ENCODE measurements at places on chromosomes 1 and 21. TPM values are rescaled to one million over a fixed set of nuclear protein-coding genes. Genes with fewer than 3 reads are reported as not detected.
A peak's percentile ranks its signal among the peaks of the same experiment; 100 is the strongest.

The TMEM52 gene
- total RNA-seq: 74.7 TPM

DNA sequence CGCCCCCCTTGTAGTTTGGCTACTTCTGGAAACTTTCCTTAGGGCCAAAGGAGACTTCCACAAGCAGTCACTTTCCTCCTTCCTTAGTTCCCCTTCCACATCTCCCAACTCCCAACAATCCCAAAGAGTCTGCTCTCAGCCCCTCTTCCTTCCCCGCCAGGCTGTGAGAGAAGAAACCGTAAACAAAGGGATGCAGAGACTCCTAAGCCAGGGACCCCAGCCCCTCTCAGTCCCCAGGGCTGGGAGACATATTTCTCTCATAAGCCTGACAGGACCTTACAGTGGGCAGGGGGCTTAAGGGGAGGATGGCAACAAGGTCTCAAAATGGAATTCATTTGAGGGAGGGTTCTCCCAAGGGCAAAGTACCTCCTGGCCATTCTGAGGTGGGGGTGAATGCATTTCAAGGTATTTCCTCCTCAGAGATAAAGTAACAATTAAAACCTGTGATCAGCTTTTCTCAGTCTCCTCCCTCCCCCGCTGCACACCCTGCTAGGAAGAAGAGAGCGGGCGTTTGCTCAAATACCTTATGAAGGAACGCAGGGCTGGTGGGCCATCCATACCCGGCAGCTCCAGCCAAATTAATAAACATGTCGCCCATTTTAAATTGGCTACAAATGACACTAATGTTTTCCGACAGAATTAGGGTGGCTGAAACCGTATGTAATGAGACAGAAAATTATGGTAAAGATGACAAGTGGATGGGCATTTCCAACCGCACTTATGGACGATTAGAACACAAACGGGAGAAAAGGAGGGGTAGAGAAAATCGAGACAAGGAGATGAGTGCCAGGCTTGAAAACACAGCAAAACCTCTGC lies 4.0 kb downstream of the BARHL2 start:
- no peak overlapping the region for H3K27ac ChIP-seq
- H3K36me3 ChIP-seq: no peaks in the 10 kb centered on the region
- no peak for DNase-seq
- H3K4me3 ChIP-seq: no peak overlapping the region
- no peaks in the 10 kb centered on the region for H3K4me1 ChIP-seq

- no peaks in the 10 kb centered on the region for H3K4me1 ChIP-seq
- H3K4me3 ChIP-seq: no peak overlapping the region
- no peaks in the 10 kb centered on the region for H3K36me3 ChIP-seq
- H3K27me3 ChIP-seq: no peaks in the 10 kb centered on the region
- DNase-seq: peak; percentile 67
These were observed 6.7 kb downstream of the UROD start for GRCh38 chr1:45018599-45019230.

GRCh38 chr1:116226017-116226416 lies 114.8 kb downstream of the MAB21L3 start:
- no peaks in the 10 kb centered on the region for H3K36me3 ChIP-seq
- H3K27me3 ChIP-seq: no peaks in the 10 kb centered on the region
- no peak overlapping the region for H3K4me3 ChIP-seq

The OR6N1 gene
- total RNA-seq: not detected

DNA sequence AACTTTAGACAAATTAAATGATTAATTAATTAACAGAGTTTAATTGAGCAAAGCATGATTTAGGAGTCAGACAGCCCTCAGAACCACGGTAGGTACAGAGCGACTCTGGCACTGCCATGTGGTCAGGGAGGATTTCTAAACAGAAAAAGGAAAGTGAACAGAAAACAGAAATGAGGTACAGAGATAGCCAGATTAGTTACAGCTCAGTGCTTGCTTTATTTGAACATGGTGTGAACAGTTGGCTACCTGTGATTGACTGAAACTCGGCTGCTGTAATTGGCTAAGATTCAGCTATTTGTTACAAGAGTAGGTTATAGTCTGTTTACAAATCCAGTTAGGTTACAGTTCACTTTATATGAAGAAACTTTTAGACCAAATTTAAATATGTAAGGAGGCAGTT lies 163.0 kb upstream of the TNR start:
- H3K27me3 ChIP-seq: no peaks in the 10 kb centered on the region
- H3K4me1 ChIP-seq: no peaks in the 10 kb centered on the region

GRCh38 chr1:44499306-44499705 lies 94.3 kb downstream of the RNF220 start:
- H3K27ac ChIP-seq: no peak overlapping the region
- no peak for DNase-seq
- H3K4me3 ChIP-seq: no peak overlapping the region

- H3K4me1 ChIP-seq: no peaks in the 10 kb centered on the region
- no peak for DNase-seq
- no peak overlapping the region for H3K27ac ChIP-seq
- H3K4me3 ChIP-seq: no peak overlapping the region
- H3K36me3 ChIP-seq: no peaks in the 10 kb centered on the region
These were observed 54.2 kb upstream of the EPS8L3 start for GRCh38 chr1:109817881-109818270.

DNA sequence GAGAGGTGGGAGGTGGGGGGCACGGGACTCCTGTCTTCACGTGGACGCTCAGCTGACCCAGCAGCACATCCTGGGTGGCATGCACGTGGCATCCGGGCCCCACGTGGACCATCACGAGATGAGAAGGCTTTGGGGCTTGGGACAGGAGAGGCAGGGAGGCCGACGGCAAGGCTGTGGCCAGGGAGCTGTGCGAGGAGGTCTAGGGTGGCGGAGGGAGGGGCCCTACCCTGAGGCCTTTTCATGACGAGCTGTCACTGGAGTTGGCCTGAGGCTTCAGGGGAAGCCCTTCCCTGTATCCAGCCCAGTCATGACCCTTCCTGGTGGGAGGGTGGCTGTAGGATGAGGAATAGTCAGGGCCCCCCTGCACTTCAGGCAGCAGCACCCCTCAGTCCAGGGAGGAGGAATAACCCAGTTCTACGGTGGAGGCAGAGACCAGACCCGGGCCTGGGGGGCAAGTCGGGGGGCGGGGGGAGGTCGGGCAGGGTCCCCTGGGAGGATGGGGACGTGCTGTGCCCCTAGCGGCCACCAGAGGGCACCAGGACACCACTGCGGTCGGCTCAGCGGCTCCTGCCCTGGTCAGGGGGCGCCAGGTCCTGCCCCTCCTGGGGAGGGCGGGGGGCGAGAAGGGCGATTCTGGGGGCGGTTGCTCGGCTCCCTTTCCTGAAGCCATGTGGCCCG lies 2.0 kb upstream of the PERM1 start:
- no peaks in the 10 kb centered on the region for H3K4me1 ChIP-seq
- H3K27me3 ChIP-seq: no peaks in the 10 kb centered on the region
- no peaks in the 10 kb centered on the region for H3K36me3 ChIP-seq
- DNase-seq: peak; percentile 26
- no peak overlapping the region for H3K27ac ChIP-seq
- H3K4me3 ChIP-seq: no peak overlapping the region

DNA sequence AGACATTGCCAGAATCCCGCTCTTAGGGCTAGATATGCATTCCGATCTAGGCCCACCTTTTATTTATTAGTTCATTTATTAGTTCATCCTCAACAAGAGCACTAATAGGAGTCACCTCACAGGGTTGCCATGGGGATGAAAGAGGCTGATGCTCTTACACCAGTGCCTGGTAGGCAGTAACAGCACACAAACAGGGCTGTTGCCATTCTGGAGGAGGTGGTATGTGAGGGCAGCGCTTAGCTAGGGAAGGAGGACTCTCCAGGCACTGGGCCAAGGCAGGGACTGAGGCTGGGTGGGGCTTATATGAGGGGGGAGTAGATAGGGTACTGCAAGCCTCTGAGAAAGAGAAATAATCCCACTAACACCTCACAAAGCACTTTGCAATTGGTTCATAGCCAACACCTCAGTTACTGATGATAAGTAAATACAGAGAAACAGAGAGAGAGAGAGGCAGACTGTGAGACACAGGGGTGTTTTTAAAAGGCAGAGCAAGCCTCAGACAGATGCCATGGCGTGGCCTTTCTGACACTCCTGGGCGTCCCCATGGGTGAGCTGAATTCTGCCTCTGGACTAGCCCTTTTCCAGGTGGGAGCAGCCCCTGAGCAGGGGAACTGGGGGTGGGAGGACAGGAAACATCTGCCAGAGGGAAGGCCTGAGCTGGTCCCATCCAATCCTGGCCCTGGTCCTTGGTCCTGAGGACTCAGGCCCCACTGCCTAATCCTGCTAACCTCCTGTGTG lies 5.9 kb downstream of the FCGR2A start:
- H3K27me3 ChIP-seq: no peaks in the 10 kb centered on the region
- H3K27ac ChIP-seq: no peak overlapping the region
- H3K36me3 ChIP-seq: no peaks in the 10 kb centered on the region
- H3K4me1 ChIP-seq: no peaks in the 10 kb centered on the region

DNA sequence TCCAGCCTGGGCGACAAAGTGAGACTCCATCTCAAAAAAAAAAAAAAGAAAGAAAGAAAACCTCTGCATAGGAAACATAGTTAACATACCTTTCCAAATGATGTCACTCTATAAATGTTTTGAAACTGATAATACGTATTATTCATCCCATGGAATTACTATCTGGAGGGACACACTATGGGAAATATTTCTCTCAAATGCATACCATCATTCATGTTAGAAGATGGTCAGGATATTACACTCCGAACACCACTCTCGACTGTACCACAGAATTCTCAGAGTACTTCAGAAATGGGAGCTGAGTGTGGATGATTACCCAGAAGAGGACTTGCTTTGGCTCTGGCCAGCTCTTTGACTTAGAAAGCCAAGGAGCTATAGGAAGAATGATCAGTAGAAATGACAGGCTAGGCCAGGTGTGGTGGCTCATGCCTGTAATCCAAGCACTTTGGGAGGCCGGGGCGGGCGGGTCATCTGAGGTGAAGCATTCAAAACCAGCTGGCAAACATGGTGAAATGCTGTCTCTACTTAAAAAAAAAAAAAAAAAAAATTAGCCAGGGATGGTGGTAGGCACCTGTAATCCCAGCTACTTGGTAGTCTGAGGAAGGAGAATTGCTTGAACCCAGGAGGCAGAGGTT lies 5.2 kb upstream of the LIN28A start:
- H3K27ac ChIP-seq: no peak overlapping the region
- H3K4me3 ChIP-seq: no peak overlapping the region
- H3K36me3 ChIP-seq: no peaks in the 10 kb centered on the region
- DNase-seq: no peak
- no peaks in the 10 kb centered on the region for H3K27me3 ChIP-seq

DNA sequence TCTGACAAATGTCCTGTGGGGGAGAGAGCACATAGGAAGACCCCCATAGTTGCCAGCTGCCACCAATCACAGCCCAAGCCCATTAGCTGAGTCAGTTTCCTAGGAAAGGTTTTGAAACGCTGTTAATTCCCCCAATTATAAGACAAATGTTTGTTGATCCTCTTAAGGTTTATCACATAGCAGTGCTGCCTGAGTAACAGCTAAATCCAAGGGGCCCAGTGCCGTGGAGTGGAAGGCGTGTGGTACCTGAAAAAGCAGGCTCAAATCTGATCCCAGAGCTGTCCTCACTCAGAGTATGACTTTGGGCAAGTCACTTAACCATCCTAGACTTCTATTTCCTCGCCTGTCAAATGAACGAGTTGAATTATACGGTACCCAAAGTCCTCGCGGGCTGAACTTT lies 69.5 kb downstream of the GRIK3 start:
- H3K27me3 ChIP-seq: no peaks in the 10 kb centered on the region
- no peaks in the 10 kb centered on the region for H3K36me3 ChIP-seq
- no peak overlapping the region for H3K4me3 ChIP-seq

DNA sequence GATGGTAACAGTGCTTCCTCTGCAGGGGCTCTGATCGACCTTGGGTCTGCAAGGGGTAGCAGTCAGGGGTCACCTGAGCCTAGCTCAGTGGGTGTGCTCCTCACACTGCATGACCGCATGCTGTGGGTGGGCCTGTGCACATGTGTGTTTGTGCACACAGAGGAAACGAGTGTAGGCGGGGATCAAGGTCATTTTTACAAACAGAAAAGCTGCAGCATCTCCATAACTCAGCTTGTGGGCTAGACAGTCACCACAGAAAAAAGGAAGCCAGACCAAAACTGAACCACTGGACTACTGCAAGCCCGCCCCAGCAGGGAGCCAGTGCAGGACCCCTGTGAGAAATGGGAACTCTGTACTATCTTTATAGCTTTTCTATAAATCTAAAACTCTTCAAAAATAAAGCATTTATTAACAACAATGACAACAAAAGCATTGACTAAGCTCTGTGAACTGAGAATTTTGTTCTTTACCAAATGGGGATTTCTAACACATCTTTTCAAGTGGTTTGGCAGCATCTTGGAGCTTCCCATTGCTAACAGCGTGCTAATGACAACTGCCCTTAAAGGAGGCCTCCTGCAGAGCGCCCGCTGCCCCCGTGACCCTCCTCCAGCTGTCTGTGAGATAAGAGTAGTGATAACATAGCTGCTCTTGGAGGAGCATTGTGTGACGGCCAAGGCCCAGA lies 19.9 kb upstream of the NEK2 start:
- no peak for DNase-seq
- H3K4me1 ChIP-seq: no peaks in the 10 kb centered on the region
- no peak overlapping the region for H3K4me3 ChIP-seq
- H3K27me3 ChIP-seq: no peaks in the 10 kb centered on the region
- H3K27ac ChIP-seq: no peak overlapping the region
- no peaks in the 10 kb centered on the region for H3K36me3 ChIP-seq

DNA sequence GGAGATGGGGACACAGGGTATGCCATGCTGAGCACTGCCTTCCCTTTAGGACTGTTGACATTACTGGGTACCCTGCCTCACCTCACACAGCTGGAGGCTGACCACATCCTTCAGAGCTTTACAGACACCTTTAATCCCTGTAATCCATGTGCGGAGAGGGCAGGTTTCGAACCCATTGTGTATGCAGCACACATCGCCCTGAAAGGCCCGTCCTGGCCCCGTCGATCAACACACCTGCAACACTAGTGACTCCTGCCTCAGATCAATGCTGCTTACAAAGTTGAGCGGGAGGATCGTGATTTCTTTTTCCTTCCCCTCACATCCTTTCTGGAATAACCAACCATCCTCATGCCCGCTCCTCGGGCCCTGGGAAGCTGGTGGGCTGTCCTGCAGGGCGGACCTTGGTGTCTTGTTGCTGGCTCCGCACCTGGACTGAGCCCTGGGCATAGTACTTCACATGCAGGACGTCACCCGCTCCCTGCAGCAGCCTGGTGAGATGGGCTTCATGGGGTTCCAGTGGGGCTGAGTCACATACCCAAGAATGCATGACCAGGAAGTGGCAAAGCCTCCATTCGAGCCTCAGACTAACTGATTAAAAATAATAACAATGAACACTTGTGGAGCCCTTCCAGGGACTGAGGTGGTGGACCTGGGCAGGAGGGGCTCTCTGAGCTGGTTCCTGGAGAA lies 403.6 kb downstream of the PTPRU start:
- no peak overlapping the region for H3K27ac ChIP-seq
- H3K27me3 ChIP-seq: no peaks in the 10 kb centered on the region
- no peaks in the 10 kb centered on the region for H3K4me1 ChIP-seq
- H3K4me3 ChIP-seq: no peak overlapping the region
- DNase-seq: no peak
